ENCODE measurements at places on chromosomes 16 and 17.

DNA sequence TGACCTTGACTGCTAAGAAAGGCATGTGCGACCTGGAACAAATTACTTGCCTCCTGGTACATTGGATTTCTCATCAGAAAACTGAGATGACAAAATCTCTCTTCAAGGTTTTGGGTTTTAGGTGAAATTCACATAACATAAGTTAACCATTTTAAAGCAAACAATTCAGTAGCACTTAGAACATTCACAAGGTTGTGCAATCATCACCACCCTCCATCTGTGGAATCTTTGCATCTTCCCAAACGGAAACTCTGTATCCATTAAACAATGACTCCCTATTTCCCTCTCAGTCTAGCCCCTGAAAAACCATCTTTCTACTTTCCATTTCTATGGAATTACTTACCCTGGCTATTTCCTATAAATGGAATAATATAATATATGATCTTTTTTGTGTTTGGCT is 42.2 kb upstream of the BRD7 start:
- DNase-seq, result no peak

DNA sequence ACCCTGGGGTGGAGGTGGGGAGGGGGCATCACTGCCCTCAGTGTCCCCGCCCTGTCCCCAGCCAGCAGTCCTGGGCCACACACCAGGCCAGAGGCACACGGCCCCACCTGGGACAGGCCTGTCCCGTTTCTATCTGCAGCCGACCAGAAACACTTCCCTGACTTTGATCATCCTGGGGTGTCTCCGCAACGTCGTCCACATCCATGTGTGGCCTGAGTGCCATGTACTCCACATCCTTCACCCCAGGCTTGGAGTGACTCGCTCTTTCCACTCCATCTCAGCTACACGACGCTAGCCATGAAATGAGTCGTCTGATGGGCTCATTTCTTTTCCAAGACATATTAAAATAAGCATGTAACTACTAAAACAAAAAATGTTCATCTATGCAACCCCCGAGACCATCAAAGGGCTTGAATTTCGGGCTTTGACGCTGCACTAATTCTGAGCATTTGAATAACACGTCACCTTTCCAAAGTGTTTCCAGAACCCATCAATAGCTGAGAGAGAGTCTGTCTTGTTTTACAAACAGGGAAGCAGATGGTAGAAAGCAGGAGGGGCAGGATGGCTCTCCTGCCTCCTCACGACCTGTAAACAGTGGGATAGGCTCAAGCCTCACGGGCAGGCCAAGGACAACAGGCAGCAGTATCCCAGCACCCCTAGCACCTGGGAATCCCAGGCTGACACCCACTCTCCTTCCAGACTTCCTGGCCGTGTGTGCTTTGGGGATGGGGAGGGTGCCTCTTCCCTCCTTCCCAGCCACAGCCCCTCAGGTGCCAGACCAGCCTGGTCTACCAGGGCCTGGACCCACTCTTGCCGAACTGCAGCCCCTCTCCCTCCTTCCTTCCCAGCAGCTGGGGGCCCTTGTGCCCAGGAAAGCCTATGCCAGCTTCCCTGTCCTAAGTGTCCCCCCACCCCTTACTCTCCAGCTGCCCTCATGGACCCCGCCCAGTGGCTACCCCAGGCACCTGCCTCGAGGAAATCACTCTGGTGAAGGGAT is 20.0 kb upstream of the RASD1 start:
- peak; percentile 72 for DNase-seq

- no peak for DNase-seq
These were observed 43.5 kb upstream of the VPS4A start for GRCh38 chr16:69267633-69268032.

GRCh38 chr17:35953720-35954119 is 10.2 kb upstream of the LYZL6 start:
- DNase-seq, result no peak

DNA sequence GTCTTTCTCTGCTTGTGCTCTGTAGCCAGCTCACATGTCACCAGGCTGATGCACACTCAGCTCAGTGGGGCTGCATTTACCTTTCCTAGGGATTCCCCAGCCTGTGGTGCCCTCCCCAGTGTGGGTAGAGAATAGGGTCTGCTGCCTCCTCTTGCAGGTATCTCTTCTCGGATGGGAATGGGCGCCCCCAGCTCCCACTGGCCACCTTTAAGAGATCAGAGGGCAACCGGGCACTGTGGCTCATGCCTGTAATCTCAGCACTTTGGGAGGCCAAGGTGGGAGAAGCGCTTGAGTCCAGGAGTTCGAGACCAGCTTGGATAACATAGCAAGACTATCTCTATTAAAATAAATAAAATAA is 3.3 kb downstream of the XYLT2 start:
- DNase-seq, result no peak

- DNase-seq, result no peak
These were observed 116.1 kb downstream of the METRNL start for GRCh38 chr17:83195330-83196023.

GRCh38 chr17:33888455-33888854 is 366.6 kb upstream of the CCL2 start:
- no peak for DNase-seq

DNA sequence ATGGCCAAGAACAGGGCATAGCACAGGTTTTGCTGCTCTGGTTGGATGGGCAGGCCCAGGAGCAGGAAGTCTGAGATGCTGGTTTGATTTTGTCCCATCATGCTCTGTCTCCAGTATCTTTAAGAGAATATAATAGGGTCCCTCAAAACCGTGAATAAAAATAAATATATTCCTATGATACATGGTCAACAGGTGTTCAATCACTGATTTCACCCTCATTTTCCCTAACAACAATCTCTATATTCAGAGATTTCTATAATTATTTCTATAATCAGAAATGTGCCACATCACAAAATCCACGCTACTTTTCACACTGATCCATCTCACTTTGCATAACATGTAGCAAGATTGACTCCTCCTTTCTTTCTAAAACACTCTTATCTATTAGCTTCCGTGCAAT is at the start of gene OR1E2:
Gene OR1E2, minus strand, starts transcription at position 101 of the 400 bp plus-strand sequence. Its CDS starts 0 bp downstream, at position 101.
- DNase-seq, result no peak

DNA sequence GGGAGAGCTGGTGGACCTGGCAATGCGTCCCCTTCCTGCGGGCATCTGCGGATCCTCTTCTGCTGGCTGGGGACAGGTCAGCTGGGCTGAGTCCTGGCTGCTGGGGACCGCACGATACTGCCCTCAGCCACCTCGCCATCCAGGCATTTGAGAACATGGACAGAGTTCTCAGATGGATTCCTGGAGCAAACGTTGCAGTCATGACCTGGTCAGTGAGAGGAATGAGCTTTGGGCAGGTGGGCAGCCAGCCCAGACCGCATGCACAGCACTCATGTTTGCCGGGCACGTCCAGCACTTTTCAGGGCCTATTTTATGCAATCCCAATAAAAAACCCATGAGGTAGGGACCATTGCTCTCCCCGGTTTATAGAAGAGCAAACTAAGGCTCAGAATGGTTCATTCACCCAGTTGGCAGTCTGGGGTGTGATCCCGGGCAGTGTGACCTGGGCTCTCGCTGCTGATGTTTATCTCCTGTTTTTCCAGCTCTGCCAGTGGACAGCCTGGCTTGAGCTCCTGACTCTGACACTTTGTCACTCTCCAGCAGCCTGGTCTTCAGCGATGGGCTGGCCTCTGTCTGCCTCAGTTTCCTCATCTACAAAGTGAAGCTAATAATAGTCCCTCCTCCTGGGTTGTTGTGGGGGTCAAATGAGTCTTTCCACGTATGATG is 294.7 kb downstream of the IRF8 start:
- no peak for DNase-seq

GRCh38 chr16:23303685-23304084 is 1.6 kb downstream of the SCNN1B start:
- DNase-seq, result no peak

DNA sequence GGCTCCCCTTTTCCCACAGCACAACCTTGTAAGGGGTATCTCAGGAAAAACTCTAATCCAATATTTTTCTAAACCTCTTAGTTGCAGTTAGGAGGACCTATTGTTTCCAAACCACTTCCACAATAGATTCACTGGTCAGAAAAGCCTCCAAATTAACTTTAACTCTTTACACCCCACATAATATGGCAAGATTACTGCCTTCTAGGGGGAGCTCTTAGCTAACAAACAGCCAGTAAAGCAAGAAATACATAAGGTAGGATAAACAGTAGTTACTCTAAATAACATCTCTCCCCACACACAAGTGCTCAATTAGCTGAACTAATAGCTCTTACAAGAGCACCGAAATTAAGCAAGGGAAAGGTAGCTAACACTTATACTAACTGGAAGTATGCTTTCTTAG is 192.1 kb upstream of the KIF2B start:
- no peak for DNase-seq

DNA sequence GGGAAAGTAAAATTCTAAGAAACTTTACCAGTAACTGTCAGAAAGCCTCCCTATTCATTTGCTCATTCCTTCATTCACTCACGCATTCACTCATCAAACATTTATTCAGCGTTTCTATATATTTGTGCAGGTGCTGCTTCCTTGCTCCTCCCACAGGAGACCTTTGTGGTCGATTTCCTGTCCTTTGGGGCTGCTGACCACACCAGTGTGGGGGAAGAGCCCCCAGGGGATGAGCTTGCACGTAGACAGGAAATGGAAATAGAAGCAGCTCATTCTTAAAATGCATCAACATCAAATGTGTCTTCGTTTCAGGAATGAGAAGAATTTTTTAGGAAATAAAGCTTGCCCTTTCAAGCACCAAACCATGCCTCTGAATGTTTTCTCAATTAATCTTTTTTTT is 9.6 kb downstream of the PIK3R6 start:
- DNase-seq, result peak; percentile 86

- no peak for DNase-seq
These were observed 1.7 kb upstream of the PRKCB start for GRCh38 chr16:23833960-23834685.

- DNase-seq, result no peak
These were observed 28.6 kb upstream of the NUDT16L1 start for GRCh38 chr16:4664538-4665418.

DNA sequence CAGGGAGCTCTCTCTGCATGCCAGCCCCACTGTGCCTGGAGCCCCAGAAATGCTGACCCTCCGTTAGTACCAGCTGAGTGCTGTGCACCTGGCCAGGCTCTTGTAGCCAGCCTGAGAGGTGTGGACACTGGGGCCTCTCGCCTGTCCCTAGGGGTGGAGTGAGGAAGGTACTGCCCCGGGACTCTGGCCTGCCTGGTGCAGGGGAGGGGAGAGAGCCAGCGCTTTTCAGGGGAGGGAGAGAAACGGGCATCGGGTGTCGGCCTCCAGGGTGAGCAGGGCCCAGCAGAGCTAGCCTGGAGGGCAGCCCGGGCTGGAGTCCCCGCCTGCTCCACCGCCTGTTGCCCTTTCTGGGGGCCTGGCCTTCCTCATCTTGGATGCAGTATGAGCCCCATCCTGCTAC is 13.1 kb downstream of the MAP2K3 start:
- DNase-seq, result no peak

GRCh38 chr16:9138731-9139501 is 47.5 kb downstream of the HAPSTR1 start:
- peak; percentile 56 for DNase-seq

DNA sequence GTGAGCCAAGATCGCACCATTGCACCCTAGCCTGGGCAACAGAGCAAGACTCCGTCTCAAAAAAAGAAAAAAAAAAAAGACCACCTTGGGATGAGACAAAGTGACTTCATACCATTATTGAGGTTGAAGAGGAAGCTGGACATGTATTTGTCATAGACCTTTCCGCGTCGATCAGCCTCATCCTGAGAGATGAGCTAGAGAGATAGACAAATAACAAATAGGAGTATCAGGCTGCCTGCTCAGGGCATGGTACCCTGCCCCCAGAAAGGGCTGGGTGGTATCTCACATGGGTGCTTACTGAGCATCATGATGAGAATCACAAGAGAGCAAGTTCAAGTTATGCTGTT is 22.1 kb downstream of the CNTNAP1 start:
- no peak for DNase-seq

DNA sequence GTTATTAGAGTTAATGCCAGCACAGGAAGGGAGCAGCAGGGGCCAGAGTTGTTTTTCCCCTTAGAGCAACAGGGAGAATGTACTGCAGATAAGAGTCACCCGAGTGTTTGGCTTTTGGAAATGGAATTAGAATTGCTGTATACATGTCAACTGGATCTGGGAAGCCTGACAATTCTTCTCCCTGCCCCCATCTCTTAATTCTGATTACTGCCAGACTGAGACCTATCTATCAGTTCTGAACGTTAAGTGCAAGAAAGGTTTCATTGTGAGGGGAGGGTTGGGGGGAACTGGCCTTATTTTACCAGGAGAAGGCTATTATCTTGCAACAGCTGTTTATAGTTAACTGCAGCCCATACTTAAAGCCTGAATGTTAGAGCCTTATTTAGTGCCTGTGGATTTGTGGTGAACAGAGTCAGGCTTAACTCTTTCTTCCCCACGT is 424.5 kb upstream of the CDH11 start:
- peak; percentile 95 for DNase-seq

DNA sequence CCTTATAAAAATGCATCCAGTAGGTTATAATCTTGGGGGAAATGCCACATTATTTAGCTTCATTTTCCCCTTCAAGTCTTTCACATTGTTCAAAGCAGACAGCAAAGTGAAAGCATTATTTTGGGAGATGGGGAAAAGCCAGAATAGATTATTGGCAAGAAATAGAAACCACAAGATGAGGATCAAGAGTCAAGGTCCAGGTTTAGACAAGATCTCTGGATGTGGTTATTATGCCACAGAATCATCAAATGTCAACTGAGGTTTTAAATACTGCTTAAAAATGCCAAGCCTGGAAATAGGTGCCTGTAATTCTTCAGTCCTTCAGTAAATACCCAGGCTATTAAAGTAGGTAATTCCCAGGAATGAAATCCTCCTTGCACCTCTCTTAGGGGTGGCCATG is 65.1 kb upstream of the ALOX12 start:
- no peak for DNase-seq

DNA sequence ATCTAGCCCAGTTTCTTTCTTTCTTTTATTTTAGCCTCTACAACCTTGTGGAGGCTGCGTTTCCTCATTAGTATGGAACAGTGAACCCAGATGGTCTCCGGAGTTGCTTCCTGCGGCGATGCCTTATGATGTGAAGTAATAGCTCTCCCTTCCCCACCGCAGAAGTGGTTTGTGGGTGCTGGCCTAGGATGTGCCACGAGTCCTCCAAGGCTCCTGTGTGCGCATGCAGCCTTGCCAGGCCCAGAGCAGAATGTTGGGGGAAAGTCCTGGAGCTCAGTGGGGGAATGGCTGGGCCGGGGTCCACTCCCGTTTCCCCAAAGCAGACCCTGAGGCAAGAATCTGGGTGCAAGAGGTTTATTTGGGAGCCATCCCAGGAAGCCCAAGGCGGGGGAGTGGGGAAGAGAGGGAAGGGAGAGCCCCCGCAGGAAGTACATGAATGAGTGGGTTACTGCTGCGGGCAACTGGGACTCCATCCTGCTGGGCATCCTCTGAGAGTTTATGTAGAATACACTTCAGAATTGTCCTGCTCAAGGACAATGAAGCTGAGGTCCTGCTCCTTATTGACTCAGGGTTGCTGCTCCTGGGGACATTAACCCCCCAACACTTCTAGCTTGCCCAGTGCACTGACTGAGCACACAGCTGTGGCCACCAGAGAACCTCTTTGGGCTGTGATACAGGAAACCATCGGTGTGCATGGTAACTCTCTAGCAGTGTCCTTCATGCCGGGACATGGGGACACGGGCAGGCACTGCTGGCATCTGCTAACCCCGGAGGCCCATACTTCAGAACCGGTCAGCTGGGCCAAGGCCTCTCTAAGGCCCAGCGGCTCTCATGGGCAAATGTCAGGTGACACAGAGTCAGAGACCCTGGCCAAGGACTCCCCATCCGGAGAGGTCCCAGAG is 3.7 kb upstream of the HCRT start:
- no peak for DNase-seq

- no peak for DNase-seq
These were observed 26.4 kb upstream of the KLHDC4 start for GRCh38 chr16:87792205-87792565.
